ENCODE measurements at places on chromosomes 2 and 18. TPM values are rescaled to one million over a fixed set of nuclear protein-coding genes. Genes with fewer than 3 reads are reported as not detected.

DNA sequence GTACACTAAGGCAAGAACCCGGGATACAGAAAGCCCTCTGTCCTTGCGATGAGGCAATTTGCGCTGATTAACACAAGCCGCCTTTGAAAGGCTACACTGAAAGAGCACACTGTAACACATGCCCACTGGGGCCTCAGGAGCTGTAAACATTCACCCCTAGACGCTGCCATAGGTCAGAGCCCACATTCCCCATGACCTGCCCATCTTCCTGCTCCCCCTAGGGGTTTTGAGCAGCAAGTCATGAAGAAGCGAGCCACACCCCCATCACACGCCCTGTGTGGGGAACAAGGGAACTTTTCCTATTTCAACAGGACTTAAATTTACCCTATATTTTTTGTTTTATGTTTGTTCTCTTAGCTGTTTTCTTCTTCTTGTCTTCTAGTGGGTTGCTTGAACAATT, 47.8 kb upstream of the SLC4A10 start:
- DNase-seq, result no peak

DNA sequence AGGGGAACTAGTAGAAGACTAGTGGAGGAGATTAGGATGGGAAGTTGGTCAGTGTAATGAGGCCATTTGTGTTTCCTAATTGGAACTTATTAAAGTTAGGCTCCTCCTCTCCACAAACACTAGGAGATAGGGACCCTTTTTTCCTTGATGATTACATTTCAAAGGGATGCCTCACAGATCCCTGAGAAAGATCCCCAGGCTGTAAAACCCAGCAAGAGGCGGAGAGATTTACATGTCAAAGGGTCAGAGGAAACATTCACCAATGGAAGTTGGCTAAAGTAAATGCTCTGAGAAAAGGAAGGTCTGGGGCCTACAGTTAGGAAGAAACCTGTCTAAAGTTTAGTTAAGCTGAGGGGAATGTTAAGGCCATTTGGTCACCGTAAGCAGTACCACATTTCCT, 1.4 kb upstream of the CCDC85A start:
- no peak for DNase-seq

DNA sequence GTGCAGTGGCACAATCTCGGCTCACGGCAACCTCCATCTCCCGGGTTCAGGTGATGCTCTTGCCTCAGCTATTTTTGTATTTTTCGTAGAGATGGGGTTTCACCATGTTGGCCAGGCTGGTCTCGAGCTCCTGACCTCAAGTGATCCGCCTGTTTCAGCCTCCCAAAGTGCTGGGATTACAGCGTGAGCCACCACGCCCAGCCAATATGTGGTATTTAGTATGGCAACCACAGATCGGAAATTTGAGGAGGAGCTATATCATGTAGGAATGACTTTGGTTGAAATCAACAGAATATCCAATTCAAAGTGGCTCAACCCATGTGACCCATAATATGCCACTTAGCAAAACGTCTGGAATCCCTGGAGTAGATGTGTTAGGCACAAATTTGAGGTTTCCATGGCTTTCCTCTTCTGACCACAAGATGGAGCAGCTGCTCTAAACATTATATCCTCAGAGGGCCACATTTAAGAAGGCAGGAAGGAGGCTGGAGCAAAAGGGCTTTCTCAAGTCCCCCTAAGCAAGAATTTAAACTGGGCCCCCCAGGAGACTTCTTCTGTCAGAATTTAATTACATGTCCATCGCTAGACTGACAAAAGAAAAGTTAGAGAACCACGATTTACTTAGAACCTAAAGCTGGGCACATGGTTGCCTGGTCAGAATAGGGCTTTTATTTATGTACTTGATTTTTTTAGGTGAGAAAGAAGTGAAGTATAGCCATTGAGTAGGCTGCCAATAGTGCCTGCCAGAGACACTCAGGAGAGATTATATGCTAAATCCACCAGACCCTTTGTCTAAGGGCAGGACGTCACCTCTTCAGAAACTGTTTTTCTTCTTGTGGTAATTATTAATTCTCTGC, 49.6 kb upstream of the ITSN2 start:
- DNase-seq, result no peak

DNA sequence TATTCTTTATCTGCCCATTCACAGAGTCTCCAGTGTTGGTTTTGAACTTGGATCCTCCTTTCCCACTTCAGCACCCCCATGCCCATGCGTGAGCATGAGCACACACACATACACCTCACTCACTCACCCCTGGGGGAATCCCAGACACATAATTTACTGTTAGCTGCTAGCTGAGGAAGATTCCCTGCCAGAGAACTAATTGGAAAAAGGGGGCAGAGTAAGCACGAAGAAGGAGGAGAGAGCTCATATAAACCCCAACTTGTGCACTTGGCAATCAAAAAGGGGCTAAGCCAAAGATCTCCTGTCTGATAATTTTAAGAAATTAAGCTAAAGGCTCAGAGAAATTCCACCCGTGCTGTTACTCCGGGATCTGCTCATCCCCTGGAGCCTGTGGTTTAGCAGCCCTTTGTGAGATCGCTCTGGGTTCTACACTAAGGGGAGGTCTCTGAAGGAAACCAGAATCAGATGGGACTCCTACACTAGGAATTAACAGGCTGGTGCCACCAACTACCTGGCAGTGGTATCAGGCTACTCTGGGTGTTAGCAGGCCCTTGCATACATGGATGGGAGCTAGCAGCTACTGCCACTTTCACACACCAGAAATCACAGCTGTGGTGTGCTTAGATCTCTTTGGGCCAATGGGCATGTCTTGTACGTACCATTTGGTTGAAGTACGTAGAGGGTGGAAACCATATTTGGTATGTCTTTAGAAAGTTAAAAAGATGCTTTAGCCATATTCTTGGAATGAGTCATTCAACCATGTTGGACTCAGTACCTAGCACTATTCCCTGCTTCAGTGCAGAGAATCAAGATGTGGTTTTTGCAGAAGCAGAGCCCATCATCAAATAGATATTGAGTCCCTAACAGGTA, 95.6 kb upstream of the SLC14A2 start:
- DNase-seq, result no peak

DNA sequence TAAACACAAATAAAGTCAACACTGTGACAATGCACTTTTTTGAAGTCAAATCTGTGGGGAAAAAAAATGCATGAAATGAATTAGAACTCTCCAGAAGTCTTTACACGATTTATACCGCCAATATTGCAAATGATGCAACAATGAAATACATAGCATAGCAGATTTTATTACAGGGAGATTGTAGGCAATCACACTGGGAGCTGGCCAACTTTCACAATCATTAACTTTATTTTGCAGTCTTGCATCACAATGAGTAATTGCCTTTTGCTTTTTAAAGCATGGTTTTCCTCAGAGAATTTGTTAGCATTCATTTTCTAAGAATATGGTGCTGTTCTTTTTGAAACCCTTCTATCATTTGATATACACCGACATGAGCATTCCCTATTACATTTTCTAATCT, 366.4 kb upstream of the FSIP2 start:
- DNase-seq, result no peak

ANKRD30B gene
- not detected for total RNA-seq

POTEJ gene
- not detected for total RNA-seq

DNA sequence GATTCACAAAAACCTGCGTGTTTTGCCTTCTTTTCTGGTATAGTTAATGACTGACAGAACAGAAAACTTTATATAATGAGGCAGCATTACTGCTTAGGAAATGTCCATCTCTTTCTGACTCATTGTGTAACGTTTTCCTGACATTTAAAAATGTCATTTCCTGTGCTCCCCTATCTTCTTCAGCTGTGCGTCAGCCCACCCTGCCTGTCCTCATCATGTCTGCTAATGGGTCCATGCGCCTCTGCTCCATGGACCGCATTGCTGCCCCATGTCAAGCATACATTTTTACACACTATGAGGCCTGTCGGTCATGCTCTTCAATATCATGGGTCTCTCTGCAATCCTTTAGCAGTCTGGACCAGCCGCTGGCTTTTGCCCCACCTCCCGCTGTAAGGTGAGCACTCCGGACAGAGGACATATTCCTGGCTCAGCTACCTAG, 234.3 kb downstream of the CDCA7 start:
- DNase-seq, result no peak

SETBP1 gene
- total RNA-seq, result 50.2 TPM

DNA sequence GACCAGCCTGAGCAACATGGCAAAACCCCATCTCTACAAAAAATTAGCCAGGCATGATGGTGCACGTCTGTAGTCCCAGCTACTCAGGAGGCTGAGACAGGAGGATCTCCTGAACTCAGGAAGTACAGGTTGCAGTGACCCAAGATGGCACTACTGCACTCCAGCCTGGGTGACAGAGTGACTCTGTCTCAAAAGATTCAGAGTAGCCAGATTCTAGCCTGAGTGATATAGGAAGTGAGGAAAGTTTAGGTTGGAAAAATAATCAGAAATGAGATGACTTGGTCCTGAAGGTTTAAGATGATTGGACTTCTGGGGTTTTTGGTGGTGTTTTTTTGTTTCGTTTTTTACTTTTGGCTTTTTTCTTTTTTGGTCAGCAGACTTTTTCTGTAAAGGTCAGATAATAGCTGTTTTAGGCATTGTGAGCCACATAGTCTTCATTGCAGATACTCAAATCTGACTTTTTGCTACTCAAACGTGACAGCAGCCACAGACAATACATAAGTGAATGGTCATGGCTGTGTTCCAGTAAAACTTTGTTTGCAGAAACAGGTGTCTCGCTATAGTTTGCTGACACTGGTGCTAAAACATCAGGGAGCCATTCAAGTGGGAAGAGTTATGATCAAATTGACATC, 104.1 kb upstream of the UBXN4 start:
- no peak for DNase-seq

ACTG2 gene
- 251 TPM for total RNA-seq

CFAP210 gene
- not detected for total RNA-seq

METTL8 gene
- total RNA-seq, result 11.0 TPM

GRCh38 chr2:224401641-224402342, at the start of gene FAM124B:
FAM124B (minus strand) TSS chr2:224402107; CDS start chr2:224401768, 339 bp downstream.
- DNase-seq, result peak; percentile 13

- peak; percentile 79 for DNase-seq
These were observed 165.0 kb downstream of the ANTXR1 start for GRCh38 chr2:69177785-69178636.

GRCh38 chr2:224429441-224429810, 27.5 kb upstream of the FAM124B start:
- no peak for DNase-seq

DNA sequence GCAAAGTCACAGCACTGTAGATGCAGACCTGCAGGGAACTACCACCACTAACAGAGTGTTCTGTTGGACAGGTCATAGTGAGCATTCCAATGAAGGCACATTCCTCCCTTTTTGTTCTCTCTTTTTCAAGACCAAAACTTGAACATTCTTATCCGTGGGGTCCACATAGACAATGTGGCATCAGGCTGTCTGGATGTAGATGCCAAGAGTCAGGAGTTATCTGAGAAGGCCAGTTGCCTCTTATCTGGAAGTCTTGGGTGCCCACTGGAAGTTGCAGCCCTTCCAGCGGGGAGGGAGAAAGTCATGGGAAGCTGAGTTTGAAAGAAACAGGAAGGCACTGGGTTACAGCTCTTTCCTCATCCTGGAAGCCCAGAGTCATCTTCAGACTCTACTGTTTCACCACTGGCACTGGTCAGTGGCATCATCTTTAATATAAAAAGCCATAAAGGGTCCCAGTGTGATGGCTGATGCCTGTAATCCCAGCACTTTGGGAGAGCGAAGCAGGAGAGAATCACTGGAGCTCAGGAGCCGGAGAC, 61.4 kb downstream of the FAM161A start:
- no peak for DNase-seq

DNA sequence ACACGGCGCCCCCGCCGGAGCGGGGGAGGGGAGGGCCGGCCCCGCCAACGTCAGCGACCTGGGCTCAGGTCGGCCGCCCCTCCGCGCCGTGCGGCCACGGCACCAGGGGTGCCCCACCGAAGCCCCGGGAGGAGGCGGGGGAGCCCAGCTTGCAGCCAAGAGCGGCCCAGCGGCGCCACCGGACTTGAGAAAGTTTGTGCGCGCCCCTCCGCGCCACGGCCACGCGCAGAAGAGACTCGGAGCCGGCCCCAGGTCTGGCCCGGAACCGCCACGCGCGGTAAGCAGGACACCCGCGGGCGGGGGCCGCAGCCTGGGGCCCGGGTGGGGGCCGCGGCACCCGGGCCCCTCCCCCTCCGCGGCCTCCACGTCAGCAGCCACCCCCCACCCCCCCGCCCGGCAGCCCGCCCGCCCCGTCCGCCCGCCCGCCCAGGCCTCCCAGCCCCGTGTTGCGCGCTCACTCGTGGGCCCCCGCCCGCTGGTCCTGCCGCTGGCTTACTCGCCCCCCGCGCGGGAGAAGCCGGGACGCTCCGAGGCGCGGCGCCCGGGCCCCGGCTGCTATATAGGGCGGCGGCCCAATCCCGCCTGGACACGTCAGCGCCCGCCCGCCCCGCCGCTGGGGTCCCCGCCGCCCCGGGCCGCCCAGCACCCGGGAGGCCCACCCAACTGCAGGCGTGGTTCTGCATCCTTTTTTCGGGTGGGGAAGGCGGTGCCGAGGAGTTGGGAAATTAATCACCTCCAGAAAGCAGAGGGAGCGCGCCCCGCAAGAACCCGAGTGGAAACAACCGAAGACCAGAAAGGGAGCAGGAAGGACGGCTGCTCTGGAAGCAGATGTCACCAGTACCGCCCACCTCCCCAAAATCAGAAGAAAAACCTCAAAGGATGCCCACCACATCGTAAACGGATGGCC, 42.9 kb downstream of the HDLBP start:
- DNase-seq, result peak; percentile 21

TBR1 gene
- total RNA-seq, result not detected

DNA sequence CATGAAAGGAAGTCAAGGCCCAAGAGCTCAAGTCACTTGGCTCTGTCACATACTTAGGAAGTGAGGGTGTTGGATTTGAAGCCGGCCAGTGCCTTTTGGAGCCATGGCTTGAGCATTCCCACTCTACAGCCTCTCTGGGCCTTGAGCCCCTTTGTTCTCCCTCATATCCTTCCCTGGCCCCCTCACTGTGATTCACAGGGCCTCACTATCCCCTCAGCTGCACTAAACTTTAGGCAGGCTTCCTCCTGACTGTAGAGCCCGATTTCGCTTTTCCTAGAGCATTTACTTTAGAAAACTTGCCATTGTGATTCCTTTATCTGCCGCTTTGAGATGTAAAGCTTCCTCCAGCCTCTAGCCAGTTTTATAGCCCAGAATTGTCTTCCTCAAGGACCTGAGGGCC, 107.6 kb downstream of the FBXO15 start:
- no peak for DNase-seq

- no peak for DNase-seq
These were observed 128.1 kb upstream of the MSTN start for GRCh38 chr2:190190507-190191162.

AOX1 gene
- 56.1 TPM for total RNA-seq

MYO5B gene
- 13.5 TPM for total RNA-seq

DNA sequence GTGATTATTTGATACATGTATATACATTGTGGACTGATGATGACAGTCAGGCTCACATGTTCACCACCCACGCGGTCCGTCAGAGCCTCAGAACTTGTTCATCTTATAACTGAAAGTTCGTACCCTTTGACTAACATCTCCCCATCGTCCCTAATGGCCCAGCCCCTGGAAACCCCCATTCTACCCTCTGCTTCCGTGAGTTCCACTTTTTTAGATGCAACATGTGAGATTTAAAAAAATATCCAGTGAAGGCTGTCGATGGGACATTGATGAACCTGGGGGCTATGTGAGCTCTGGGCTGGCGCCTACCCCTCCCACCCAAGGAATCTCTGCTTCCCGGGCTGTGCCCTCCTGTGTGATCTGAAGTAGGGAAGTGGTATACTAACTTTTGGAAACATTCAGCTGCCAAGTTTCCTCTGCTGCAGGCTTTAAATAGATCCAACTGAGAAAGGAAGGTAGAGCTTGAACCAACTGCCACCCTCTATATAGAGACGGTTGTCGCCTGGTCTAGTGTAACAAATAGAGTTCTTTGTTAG, 163.8 kb downstream of the FAM210A start:
- DNase-seq, result no peak

All from thoracic aorta (tissue), 2 donors.